LNCaP clone FGC (cell line): ENCODE measurements at places on chromosomes 4 and X.

- no peak for DNase-seq
Measured at GRCh38 chr4:39922399-39922798, 55.3 kb downstream of the PDS5A start.

GRCh38 chr4:156293657-156294297 lies 340.1 kb upstream of the CTSO start:
- no peak for DNase-seq

- no peak for DNase-seq
Measured at GRCh38 chrX:15356444-15356843, 21.1 kb upstream of the PIGA start.

- DNase-seq, result no peak
Measured at GRCh38 chrX:79281775-79282174, 85.4 kb downstream of the ITM2A start.

DNA sequence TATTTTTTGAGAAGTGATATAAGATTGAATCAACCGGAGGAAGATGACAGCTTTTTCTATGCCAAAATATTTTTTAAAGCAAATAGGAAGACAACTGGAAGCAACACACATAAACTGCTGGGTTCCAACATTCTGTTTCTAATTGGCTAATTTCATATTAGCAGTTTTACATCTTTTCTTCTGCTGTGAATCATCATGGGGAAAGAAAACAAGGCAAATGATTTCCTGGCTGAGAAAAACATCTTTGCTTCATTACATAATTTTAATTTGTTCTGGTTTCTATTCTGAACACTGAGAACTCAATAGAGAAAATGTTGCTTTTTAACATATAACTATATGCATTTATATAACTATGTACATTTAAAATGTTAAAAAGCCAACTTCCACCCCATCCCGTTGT lies 2518.5 kb downstream of the ARAP2 start:
- no peak for DNase-seq

DNA sequence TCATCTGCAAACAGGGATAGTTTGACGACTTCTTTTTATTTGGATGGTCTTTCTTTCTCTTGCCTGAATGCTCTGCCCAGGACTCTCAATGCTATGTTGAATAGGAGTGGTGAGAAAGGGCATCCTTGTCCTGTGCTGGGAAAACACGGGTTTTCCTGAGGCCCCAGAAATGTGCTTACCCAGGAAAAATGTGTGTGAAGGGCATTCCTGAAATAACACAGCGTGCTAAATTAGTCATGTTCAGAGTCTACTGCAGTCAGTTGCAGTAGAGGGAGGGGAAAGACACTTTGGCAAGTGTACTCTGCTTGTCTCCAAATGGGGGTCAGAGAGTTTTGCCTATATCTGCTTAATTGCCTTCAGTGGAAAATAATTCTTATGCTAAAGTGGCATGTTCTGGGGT lies 153.9 kb downstream of the CCNG2 start:
- no peak for DNase-seq

DNA sequence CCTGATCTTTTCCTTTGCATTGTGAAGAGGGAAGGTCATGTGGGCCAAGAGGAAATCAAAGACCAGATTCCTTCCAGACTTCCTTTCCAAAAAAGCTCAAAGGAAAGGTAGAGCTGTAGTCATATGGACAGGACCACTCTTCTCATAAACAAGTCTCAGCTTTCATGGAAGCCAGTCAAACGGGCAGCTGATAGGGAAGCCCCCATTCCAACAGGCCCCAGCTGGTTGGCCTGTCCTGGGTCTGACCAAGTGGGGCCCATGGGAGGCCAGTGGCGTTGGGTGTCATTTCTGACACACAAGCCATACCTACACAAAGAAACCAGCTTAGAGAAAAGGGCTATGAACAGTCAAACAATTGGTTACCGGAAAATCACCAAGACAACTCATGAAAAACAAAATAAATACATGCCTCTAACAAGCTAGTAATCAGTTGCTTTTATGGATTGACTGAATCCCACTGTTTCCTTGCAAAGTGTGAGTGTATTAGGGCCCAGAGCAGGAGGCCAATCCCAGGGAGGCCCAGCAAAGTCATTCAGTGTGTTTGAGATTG lies 149.6 kb upstream of the MAMLD1 start:
- no peak for DNase-seq

DNA sequence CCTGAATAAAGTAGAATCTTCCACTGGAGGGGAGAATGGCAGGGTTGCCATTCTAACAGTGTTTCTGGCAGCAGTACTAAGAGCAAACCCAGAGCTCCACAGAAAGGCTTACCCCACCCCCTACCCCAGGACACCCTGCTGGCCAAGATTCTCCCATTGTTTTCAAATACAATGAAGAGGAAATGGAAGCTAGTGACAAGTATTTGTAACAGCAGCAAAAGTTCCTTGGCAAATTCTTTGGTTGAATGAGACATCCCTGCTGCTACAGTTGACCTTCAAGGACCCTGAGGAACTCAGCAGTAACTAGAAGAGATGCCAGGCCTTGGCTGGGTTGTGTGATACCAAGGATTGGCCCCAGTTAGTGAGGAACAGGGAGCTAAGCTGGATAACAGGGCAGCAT lies 124.2 kb upstream of the DGKK start:
- DNase-seq, result no peak

- DNase-seq, result no peak
Measured at GRCh38 chr4:55866290-55866907, 13.0 kb downstream of the EXOC1 start.

DNA sequence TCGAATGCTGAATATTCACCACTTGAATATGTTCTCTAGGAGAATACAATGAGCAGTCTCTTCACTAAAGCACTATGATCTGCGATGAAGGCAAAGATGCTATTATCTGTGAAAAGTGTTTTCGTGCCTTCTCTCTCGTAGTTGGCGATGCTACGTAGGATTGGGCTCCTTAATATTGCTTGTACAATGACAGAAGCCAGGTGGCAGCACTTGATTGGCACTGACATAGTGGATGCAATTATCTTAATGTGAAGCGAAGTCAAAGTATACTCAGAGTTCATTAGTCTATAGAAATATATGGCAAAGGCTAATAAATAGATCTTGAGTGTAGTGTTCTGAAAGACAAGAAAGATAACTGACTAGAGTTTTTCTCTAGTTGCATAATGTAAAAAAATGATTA lies 1135.7 kb upstream of the AGA start:
- no peak for DNase-seq

DNA sequence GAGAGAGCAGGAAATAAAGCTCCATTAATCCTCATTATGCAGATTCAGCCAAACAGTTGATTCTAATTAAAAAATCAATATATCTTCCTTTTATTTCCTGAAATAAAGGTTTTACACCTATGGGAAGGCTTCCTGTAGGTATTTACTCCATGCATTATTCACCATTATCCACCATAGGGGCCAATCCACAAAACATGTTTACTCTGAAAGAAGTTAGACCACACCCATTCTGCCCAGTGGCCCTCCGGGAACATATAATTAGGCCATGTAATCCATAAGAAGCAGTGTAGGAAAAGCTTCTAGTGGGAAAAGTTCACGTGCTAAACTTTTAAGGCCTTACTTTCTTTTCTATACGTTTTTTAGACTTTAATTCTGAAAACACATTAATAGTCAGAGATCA lies 57.7 kb downstream of the SAT1 start:
- no peak for DNase-seq

DNA sequence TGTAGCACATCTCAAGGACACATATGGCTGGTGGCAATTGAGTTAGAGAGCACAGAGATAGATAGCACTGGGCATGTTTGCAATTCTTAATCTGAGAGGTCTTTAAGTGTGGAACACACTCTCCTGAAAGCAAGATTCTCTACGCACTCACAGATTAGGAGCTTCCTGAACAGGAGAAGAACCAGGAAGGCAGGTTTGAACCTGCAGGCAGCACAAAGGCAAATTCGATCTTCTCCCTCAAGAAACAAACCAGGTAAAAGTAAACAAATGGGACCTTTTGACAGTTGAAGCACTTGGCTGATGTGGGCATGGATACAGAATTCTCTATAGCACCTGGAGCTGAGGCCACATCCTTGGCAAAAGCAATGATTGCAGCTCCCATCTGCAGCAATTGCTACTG lies 24.3 kb downstream of the HS3ST1 start:
- no peak for DNase-seq

- DNase-seq, result no peak
Measured at GRCh38 chr4:6076391-6076790, 58.2 kb upstream of the C4orf50 start.

- DNase-seq, result no peak
Measured at GRCh38 chrX:139287155-139287924, 243.2 kb upstream of the F9 start.

DNA sequence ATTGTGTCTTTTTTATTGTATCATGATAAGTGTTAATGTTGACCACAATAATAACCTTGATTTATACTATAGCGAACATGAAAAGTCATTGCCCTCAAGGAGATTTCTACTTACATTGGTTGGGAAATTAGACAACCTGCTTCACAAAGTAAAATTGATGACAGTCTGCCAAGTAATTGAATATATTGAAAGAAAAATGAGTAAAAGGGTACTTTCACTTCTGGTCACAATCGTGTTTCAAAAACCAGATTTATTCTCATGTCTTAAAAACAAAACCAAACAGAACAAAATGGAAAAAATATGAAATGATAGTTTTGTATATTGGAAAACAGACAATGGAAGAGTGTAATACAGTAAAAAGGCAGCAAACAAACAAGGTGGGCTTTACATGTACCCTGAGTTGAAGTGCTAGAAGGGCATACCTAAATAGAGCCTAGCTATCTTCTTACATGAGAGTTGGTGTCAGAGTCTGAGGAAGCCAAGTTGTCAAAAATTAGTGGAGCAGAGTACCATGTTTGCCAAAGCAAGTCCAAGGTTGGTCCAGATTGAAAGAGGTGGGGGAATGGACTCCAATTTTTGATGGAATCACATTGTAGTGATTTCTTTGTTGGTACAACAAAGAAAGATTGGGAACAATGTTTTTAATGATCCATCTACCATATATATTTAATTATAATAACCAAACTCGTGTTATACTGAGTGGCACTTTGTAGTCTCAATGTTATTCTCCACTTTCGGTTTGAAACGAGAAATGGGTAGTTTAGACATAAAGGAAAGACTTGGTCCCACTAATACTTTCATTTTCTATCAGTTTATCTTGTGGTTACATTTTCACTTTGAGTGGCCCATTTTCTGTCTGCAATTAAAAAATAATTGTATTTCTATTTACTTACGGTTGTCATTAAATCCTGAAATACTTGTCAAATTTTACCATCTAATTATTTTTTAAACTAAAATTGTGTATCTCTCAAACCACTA lies 775.6 kb downstream of the STIM2 start:
- DNase-seq, result no peak

DNA sequence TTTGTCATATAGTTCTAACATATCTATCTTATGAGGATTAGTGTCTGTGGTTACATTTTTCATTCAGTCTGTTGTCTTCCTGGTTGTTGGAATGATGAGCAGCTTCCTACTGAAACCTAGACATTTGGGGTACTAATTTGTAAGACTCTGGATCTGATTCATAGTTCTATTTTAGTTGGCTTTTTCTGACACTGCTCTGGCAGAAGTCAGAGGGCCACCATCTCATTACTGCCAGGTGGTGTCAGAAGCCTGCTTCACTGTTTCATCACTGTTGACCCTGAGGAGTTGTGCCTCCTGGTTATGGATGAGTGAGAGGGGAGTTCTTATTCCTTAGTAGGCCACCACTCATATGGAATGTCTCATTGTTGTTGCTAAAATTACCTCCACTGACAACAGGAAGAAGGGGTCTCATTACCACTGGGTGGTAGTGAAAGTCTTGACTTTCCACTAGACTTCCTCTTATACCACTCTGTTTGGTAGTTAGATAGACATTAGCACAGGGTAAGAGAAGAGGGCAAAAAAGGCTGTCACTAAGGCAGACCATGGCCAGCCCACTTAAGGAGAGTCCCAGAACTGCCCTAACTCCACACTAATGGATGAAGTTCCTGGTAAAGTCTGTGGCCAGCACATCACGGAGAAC lies 395.2 kb downstream of the SPOCK3 start:
- DNase-seq, result no peak

DNA sequence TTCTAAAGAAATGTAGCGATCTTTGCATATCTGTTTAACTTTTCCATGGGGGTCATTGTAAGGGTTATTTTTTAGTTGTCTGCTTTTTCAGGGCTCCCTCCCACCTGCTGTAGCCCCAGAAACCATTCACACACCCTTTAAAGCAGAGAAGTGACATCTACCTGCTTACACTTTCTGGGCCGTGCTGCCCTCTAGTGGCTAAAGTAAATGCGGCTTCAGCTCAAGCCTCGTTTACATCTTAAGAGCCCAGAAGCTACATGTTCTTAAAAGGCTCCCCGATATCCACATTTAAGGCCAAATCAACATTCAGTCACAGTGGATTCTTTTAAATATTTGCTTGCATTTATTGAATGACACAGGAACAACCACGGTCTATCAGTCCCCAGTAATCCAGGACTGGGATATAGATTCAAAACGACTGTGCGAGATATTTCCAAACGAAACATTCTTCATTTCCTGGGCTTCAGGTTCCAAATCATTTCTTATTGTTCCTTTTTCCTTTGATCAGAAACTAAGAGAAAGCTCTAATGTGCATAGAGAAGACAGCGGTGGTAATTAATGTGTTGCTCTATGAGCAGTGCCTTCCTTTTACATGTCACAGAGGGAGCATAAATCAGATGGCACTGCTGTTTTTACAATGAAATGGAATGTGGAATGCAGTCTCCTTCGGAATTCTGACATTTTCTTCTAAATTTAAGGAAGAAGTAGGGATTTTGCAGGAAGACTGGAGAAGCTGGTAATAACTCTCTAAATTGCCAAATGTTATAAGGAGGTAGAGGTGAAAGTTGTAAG lies 119.9 kb downstream of the RASGEF1B start:
- DNase-seq, result peak; percentile 41

GRCh38 chr4:153074936-153075630 lies 129.2 kb upstream of the TRIM2 start:
- DNase-seq, result no peak

- no peak for DNase-seq
Measured at GRCh38 chrX:103849558-103849957, 17.5 kb upstream of the RAB9B start.

GRCh38 chrX:14386981-14387380 lies 142.4 kb upstream of the GLRA2 start:
- no peak for DNase-seq

DNA sequence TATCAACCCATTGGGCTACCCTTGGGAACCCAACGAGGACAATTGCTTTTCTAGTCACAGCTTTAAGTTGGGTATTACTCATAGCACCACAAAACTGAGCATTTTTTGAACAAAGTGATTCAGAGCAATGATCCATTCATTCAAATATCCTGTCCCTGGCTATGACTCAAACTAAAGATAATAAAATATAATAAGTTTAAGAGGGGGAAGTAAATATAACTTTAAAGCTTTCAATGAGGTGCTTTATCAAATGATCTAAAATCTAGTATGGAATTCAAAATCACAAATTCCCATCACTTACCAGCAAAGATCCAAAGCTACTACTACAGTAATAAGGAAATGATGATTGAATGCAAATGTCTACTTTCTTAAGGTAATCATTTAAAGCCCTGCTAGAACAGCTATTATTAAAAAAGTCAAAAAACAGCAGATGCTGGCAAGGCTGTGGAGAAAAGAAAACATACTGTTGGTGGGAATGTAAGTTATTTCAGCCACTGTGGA lies 39.8 kb upstream of the S100G start:
- DNase-seq, result no peak
